ENCODE measurements at places on chromosomes 5 and 9.

- no peak for DNase-seq
Measured at GRCh38 chr9:13181652-13182051, 97.8 kb downstream of the MPDZ start.

GRCh38 chr5:10642367-10642766 lies 78.5 kb downstream of the ANKRD33B start:
- no peak for DNase-seq

- DNase-seq: no peak
Measured at GRCh38 chr5:131622633-131623032, 12.4 kb downstream of the RAPGEF6 start.

DNA sequence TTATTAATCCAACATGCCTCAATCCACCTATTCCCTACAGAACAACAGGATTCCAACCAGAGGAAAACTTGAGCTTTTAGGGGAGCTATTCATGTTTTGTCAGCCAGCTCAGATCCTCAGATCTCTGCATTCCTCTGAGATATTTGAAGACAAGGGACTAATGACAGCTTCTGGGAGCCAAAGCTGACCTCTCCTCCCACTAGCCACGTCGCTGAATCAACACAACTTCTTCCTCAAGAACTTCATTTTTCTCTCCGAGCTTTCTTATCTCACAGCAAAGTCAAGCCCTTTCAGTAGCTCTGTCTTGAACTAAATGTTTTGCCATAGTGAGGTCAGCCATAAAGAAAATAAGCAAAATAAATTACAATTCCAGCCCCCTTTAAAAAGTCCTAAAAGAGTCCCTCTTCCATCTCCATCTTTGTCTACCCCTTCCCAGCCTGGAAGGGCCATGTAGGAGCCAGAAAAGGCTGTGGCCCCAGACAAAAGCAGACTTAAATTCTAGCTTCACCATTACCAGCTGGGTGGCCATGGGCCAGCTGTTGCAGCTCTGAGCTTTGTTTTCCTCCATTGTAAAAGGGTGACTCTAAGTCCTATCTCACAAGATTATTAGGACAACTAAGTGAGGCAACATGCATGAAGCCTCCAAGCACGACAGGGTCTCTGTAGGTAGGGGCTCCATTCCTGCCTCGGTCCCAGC lies 65.0 kb downstream of the HSD17B3 start:
- no peak for DNase-seq

GRCh38 chr5:179333796-179334761 lies 11.2 kb downstream of the ADAMTS2 start:
- DNase-seq: no peak

DNA sequence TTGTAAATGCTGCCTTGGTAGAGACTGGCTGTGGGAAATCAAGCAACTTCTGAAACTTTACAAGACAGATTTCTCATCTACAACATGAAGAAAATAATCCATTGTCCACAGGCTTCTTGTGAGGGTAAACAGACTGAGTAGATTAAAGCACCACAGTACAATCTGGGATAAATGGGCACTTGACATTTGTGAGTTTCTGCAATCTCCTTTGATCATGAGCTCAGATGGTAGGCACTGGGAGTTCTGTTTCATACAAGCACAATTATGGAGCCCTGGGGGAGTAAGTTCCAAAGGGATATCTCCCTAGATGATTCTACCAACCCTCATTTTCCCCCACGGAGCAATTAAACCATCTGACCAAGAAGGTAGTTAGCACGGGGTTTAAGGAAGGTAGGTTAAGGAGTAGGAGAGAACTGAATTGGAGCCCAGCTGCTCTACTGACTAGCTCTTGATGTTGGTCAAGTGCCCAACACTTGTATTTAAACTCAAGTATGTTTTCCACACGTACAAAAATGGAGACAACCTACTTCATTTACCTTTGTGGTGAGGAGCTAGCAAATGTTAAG lies 479.5 kb upstream of the TNC start:
- no peak for DNase-seq

DNA sequence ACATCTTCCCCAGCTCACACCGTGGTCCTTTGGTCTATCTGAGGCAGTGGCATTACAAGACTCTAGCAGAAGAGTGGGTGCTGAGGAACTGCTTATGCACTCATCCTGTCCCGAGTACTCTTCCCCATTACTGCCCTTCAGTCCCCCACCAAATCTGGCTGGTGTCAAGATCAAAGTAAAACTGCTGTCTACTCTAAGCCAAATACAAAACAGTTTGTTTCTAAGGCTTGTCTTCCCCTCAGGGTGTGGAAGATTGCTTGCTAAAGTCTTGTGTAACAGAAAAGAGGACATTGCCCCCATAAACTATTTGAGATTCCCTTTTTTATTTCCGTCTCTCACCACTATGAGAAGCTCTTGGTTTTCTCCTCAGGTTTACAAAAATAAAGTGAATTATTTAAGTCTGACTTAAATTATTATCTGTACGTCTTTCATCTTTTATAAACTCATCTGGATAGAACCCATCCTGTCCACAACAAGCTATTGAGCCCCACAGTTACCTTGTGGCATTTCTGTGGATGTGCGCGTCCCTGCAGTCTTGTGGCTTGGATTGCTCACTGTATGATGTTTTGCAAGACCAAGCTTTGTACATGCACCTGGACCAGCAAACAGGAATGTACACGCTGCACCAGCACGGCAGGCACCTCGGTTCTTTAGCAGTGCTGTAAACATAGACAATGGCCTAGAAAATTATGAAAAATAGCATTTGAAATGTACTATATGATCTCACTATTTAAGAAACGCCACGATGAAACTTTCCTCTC lies 61.0 kb downstream of the CYSTM1 start:
- DNase-seq: no peak

DNA sequence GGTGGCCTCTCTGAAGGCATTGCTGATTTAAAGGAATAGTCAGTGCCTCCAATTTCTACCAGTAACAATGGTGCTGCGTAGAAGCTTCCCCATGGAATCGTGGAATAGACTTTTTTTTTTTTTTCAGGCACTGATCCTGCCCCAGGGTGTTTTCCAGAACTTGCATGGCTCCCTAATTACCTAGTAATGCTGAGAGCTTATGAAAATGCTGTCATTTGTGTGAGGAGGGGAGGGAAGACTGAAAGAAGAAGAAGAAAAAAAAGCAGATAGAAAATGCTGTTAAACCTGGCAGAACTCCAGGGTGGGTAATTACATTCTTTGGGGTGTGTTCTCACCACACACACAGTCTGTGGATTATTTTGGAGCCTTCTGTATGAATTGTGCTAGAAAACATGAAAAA lies 4.8 kb upstream of the GRIA1 start:
- peak; percentile 22 for DNase-seq

GRCh38 chr5:89315286-89316100 lies 432.5 kb upstream of the MEF2C start:
- peak; percentile 50 for DNase-seq

DNA sequence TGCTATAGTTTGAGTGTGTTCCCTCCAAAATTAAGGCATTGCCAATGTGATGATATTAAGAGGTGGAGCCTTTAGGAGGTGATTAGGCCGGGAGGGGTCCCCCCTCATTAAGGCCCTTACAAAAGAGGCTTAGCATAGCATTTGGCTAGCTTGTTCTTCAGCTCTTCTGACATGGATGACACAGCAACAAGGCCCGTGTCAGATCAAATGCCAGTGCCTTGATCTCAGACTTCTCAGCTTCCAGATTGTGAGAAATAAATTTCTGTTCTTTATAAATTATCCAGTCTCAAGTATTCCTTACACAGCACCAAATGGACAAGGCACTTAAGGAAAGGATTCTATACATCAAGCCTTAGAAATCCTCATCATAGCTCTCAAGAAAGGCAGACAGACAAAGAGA lies 31.8 kb downstream of the SLC38A9 start:
- no peak for DNase-seq

GRCh38 chr5:27241564-27242257 lies 203.3 kb upstream of the CDH9 start:
- DNase-seq: no peak

DNA sequence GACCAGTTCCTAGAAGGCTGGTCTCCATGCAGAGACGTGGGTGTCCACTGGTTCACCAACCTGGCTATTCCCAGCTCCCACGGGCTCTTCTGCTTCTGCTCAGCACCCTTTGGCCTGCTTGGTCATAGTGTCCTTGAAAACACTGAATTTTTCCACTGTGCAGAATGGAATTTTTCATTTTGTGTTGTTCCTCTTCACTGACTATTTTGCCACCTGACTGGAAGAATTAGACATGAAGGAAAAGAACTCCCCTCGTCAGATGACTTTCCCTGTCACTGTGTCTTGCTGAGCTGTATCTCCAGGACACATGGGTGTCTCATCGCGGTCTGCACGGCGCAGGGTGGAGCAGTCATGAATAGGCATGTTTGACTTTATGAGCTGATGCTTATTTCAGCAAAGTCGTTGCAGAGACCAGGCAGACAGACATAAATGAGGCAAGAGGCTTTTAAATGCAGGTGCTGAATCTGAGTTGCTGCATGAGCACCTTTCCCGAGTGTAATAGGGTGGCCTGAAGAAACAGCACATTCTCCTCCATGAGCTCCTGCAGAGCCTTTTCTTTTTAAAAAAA lies 50.2 kb upstream of the SEMA4D start:
- no peak for DNase-seq

GRCh38 chr5:134046801-134047686 lies 42.3 kb upstream of the VDAC1 start:
- DNase-seq: no peak

- no peak for DNase-seq
Measured at GRCh38 chr5:79418276-79418675, 95.7 kb downstream of the HOMER1 start.

DNA sequence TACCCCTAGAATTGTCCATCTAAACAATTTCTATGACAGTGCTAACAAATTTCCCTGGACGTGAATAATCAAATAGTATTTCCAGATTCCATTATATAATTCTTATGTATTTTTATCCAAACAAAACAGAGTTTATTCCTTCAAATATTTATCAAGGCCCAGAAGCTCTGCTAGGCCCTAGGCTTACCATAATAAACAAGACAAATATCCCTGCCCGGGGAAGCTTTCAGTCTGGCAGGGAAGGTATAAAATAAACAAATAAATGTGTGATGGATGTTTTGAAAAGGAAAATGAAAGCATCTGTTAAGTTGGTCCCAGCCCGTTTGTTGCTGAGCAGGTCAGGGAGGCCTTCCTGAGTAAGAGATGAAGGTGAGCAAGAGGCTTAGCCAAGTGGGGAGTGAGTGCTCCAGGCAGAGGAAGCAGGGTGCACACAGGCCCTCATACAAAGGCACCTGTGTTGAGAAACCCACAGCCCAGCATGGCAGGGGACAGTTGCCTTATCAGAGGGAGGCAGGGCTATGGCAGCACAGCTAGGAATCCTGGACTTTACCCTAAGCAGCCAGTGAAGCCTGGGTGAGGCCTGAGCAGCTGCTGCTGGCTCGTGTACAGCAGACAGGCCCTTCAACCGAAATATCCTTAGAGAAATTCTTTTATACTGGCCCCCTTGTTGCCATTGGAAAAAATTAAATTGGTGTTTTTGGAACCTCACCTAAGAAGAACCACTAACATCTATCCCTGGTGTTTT lies 7.7 kb upstream of the SLC35D2 start:
- DNase-seq: no peak

GRCh38 chr5:132238901-132239500 lies 11.3 kb upstream of the P4HA2 start:
- DNase-seq: no peak

- peak; percentile 55 for DNase-seq
Measured at GRCh38 chr5:83956386-83956785, 235.7 kb upstream of the HAPLN1 start.

- no peak for DNase-seq
Measured at GRCh38 chr9:7332780-7333179, 466.8 kb downstream of the DMAC1 start.

- DNase-seq: no peak
Measured at GRCh38 chr9:36787709-36788108, 215.0 kb downstream of the MELK start.

- no peak for DNase-seq
Measured at GRCh38 chr9:16884373-16884772, 13.9 kb upstream of the BNC2 start.

- no peak for DNase-seq
Measured at GRCh38 chr5:107464876-107465275, 205.9 kb downstream of the EFNA5 start.

- no peak for DNase-seq
Measured at GRCh38 chr9:137535120-137535428, 15.1 kb downstream of the PNPLA7 start.

GRCh38 chr9:88236511-88237478 lies 98.5 kb upstream of the SPATA31C2 start:
- DNase-seq: no peak

- no peak for DNase-seq
Measured at GRCh38 chr9:89483592-89484474, 14.1 kb downstream of the SEMA4D start.

DNA sequence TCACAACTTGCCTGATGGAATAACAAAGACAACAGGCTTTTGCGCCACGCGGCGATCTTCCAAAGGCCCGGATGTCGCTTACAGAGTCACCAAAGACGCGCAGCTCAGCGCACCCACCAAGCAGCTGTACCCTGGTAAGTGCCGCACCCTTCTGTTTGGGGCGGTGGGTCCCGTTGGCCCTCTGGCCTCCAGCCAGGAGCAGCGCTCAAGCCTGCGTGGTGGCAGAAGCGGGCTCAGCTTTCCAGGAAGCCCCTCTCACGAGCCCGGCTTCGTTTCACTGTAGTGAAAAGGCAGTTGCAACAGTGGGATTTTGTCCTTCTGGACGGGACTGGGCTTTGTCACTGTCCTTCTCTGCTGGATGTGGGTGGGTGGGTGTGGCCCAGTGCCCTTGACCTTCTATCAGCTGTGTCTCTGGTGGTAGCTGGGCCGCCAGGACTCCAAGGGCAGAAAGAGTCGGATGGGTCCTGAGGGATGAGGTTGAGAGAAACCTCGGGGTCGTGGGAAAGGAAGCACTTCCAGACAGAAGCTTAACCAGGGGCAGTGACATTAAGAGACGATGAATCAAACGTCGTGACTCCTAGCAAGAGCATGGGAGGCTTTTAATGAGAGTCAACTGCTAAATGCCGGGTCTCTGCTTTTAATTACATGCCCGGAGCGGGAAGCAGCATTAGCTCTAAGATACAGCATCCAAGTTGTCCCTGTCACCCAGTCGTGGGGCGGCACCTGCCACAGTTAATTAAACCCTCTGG lies 49.5 kb downstream of the COL5A1 start:
- no peak for DNase-seq

GRCh38 chr5:172484664-172485063 lies 30.3 kb upstream of the SH3PXD2B start:
- DNase-seq: no peak

DNA sequence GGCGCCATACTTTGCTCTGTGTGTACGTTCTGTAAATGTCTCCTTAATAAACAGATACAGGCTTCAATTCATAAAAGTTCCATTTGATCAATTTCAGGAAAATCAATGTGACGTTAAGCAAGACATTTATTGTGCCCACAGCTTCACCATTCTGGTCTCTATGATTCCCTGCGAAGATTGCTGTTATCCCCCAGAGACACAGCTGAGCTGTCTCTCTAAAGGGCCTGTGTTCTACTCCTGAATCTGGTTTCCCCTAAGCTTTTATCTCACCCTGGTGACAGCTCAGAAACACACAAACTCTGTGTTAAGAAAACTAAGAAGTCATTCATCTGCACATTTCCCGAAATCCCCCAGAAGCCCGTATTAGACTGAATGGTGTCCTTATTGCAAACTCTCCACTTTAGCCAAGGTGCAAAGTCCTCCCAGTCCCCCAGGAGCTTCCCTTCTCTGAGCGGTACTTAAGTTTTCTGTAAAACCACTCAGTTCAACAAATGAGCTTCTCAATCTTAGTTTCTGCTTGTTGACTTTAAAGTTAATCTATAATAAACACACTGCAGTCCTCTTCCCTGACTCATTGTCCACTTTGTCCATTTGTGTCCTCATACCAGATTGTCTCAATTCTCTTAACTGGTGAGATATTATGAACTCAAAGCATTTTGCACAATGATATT lies 1.4 kb upstream of the C5orf15 start:
- no peak for DNase-seq

GRCh38 chr5:1570975-1571374 lies 47.2 kb upstream of the LPCAT1 start:
- no peak for DNase-seq
